ENCODE measurements at places on chromosomes 7 and 10.
A peak's percentile ranks its signal among the peaks of the same experiment; 100 is the strongest.

- no peak for DNase-seq
Observed at GRCh38 chr7:57653262-57653830, 203.4 kb downstream of the ZNF716 start.

DNA sequence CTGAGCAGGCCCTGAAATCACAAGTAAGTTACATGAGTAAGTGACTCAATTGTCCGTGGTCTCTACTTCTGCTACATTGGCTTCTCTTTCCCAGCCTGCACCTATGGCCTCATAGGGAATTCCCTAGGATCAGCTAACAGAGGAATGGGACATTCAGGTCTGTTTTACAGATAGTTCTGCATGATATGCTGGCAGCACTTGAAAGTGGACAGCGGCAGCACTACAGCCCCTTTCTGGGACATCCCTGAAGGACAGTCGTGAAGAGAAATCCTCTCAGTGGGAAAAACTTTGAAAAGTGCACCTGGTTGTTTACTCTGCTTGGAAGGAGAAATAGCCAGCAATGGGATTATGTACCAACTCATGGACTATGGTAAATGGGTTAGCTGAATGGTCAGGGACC, 293.1 kb upstream of the CACNA2D1 start:
- no peak for DNase-seq

- DNase-seq = no peak
Observed at GRCh38 chr7:105963038-105963667, at the start of gene CDHR3. Gene CDHR3, plus strand, starts transcription at chr7:105963264. Its CDS starts 55 bp downstream, at chr7:105963319.

DNA sequence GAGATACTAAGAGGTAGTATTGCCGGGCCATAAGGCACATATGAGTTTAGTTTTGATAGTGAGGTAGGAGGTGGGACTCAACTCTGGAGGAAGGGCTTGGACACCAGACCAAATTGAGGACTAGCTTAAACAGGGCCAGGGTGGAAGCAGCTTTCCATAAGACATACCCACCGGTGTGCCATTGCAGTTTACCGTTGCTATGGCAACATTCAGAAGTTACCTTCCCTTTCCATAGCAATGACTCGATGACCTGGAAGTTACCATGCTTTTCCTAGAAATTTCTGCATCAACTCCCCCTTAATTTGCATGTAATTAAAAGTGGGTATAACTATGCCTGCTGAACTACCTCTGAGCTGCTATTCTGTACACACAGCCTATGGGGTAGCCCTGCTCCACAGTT, 10.9 kb upstream of the SNX10 start:
- no peak for DNase-seq

DNA sequence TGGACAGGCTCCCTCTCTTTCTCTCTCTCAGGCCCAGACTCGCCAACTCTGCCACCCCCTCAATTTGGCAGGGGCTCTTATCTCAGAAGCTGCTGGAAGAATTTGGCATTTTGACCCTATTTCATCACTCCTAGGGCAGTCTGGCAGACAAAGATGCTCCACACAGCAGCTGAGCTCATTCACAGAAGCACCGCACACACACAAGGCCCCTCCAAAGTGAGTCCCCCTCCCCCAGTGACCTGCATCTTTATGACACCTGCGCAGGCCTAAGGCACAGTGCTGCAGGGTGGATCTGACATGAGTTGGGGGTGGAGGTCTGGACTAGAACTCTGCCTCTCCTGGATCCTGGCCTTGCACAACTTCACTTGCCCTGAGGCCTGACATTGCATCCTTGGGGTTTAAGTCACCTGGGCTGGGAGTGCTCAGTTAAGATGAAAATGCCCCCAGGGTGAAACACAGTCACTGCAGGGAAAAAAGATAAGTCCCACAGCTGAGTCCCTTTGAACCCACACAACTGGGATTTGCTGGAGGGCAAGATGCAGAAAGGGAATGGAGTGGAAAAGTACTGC, 41.1 kb upstream of the DUSP5 start:
- DNase-seq = no peak

DNA sequence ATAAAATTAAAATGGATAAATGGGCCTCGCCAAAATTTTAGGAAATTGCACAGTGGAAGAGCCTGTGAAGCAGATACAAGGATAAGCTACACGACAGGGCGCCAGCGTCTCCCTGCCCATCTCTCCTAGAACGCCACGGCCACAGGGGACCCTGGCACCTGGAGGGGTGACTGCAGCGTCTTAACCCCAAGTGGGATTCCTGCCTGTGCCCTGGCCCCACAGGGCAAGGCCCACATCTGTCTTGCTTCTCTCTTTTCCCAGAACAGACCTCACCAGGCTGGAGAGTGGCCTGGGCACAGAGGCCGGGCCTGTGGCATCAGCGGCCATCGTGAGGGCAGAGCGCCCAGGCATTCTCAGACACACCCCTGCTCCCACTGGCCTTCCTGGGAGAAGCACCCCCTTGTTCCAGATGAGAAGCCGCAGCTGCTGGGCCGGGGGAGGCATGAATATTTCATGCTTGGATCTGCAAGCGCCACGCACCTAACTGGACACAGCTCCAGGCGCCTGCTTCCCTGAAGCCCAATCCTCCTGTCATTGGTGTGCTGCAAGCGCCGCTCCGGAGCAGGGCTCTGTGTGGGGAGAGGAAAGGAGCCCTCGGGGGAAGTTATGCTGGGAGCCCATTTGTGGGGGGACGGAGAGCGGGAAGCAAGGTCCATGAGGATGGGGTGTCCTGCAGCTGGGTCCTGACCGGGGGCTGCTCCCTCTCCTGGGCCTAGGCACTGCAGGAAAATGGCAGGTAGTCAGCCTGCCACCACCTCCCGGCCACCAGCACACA, 153.5 kb downstream of the ELFN1 start:
- no peak for DNase-seq

GRCh38 chr10:79027147-79028055, 41.4 kb upstream of the ZMIZ1 start:
- DNase-seq = peak; percentile 84

DNA sequence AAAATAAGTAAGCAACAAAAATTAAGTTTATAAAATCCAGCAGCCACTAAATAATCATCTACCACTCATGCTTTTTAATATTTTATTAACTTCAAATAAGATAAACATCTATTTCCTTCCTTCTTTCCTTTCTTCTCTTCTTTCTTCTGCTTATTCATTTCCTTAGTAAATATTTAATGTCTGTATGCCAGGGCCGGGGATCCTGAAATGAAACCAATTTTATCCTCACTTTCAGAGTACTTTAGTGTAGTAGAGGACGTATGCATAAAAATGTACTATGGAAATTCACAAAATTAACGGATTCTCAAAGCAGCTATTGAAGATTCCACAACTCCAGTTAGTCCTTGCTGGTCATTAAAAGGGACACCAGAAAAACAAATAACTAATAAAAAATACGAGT, 224.7 kb downstream of the VTI1A start:
- no peak for DNase-seq

DNA sequence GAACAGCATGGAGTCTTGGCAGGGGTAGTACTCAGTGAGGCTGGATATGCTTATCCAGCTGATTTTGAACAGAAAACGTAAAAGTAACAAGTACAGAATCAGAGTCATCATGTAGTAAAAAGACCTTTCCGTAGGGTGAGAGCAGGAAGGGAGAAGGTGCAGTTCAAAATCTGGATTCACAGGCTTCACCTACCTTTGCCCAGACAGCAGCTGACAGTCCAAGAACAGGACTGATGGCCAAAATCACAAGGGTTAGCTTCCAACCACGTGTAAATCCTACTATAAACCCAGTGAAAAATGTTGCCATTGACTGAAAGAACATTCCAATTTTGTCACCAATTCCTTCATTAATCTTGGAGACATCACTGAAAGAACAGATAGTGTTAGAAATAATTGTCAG, 34.8 kb downstream of the ABCB1 start:
- DNase-seq = no peak

- no peak for DNase-seq
Observed at GRCh38 chr7:11104578-11104977, 130.9 kb downstream of the PHF14 start.

DNA sequence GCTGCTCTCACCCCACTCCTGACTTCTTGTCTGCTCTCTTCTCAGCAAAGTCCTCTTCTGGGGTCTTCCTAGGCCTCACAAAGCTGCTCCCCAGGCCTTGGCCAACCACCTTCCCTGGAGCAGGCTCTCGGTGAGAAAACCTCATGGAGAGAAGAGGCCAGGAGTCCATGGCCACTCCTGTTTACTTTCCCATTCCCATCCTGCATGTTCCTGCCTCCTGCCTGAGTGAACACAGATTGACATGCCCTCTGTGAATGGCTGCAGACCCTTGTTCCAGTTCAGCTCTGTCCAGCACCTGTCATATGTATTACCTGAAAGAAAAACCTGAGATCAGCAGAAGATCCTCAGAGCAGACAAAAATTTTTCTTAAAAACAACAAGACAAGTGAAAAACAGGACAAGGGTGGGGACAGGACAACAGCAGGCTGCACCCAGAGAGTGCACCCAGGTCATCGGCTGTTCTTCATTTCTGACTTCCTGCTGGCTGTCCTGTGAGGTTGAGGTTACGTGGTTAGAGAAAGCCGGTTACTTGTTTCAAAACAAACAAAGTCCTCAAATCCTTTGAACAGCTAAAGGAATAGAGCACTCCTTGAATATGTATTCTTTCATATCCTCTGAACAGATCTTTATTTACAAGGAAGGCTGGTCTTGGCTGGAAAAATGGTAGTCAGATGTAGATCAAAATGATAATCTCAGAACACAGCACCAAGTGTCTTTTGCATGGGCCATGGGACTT, 34.0 kb upstream of the DLD start:
- no peak for DNase-seq

DNA sequence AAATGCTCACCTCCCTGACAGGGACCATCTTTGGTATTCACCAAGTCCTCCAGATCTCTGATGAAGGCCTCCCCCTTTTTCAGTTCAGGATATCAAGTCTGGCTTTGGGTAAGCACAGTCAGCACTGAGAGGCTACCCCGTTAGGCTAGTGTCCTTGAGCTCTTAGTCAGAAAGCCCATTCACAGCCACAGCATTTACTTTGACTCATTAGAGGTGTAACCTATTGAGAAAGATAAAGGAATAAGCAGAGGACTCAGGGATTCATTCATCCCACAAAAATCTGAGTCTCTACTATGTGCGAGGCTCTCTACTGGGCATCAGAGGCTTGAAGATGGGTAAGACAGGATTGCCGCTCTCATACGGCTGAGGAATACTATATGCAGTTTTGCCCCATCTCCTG, 14.0 kb upstream of the RAMP3 start:
- DNase-seq = no peak
